CD4-positive, alpha-beta T cell (primary cell): ENCODE measurements at places on chromosomes 3 and 15.

- no peak for DNase-seq
Observed at GRCh38 chr3:19439944-19440343, 291.6 kb downstream of the KCNH8 start.

DNA sequence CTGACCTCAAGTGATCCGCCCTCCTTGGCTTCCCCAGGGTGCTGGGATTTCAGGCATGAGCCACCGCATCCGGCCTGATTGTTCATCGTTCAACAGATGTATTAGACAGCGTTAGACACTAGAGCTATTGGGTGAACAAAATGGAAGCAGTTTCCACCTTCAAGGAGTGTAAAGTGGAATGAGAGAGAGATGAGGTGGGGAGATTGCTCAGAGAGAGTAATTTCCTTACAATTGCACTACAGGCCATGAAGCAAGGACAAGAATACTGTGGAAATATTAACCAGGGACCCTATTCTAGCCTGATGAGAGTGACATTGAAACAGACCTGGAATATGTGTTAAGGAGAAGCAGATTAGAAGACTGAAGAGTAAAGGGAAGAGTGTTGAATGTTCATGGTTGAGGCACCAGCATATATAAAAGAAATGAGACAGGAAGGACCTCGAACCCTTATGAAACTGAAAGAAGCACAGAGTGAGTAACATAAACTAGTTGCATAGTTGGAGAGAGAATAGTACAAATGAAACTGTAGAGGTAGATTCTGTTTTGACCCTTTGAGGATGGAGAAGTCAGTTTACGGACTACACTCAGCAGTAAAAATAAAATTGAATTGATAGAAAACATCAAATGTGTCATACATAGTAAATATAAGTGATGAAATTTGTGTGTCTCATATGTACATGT lies 7.2 kb downstream of the RTF1 start:
- DNase-seq = no peak

DNA sequence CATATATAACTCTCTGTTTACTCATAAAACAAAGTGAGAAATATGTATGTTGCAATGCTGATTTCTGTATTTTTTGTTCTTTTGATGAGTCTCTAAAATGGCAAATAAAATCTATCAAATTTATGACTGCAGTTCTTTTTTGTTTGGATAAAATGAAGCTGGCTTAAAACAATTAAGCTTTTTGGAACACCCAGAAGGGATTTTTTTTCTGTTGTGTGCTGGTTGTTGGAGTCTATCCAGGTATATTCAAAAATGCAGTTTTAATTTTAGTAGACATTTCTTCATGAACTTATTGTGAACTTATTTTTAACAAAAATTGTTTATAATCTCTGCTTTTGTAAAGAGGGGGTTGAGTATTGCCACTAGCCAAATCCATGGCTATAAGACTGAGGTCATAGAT lies 405.5 kb downstream of the RAP2B start:
- no peak for DNase-seq

GRCh38 chr15:32851572-32851971 lies 133.8 kb downstream of the GREM1 start:
- DNase-seq = no peak

- no peak for DNase-seq
Observed at GRCh38 chr3:127762787-127763105, 59.6 kb downstream of the MGLL start.
